Nephron progenitor cell (in vitro differentiated cells): ENCODE measurements at places on chromosomes 7 and 10.

DNA sequence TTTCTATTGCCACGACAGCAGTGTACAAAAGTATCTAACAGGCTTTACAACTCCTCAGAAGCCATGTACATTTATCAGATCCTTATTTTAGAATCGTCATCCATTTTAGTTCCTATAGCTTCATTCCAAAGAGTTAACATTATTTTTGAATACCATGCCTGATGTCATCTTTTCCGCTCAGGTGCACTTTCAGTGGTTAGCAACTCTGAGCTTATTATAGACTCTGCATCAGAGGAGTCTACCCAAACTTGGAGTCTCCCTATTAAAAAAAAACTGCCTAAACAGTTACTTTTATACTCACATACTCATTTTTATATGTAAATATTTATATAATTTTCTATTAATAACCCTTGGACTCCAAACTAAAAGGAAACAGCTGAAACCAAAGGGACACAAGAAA is 31.6 kb upstream of the PRSS37 start:
- no peak for DNase-seq
- H3K27ac ChIP-seq = no peak overlapping the region
- no peak overlapping the region for H3K4me3 ChIP-seq
- peaks cover 3% of the 10 kb centered on the region for H3K27me3 ChIP-seq

DNA sequence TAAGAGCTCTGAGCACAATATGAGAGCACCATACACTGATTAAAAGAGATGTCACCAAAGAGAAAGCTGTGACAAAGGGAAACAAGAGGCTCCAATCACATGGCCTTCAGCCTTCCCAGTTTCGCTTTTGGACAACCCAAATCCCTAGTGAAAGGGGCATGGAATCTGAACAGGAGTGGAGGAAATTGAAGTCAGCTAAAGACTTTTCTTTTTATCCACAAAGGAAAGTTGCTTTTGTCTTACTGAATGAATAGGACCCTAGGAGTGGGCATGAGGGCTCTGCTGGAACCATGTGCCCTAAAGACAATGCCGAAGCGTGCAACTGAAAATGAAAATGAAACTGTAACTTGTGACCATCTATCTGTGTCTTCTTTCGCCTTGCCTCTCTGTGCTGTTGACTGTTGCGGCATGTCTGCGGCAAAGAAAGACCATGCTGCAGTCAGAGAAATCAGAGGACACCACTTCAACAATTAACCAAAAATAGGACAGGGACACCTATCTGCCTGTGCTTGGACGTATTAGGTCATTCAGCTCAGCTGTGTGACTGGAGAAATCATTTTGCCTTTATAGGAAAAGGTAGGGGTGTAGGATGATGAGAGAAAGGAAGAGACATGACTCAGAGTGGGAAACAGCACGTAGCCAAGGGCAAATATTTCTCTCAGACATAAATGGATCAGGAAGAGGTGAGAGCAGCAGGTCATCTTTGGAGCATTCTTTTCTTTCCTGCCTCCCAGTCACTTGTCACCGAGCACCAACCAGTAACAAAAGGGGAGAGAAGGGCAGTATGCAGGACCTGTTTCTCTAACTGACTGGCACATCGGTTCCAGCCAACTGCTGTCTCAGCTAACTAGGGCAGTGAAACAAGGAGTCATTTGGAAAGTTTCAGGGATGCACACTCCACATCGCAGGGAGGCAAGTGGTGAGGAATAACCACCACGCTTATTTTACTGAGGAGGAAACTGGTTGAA is 12.3 kb downstream of the CAV2 start:
- H3K4me1 ChIP-seq = no peaks in the 10 kb centered on the region
- H3K27ac ChIP-seq = no peak overlapping the region
- H3K36me3 ChIP-seq = no peaks in the 10 kb centered on the region
- H3K4me3 ChIP-seq = no peak overlapping the region
- peaks cover 35% of the 10 kb centered on the region for H3K27me3 ChIP-seq

DNA sequence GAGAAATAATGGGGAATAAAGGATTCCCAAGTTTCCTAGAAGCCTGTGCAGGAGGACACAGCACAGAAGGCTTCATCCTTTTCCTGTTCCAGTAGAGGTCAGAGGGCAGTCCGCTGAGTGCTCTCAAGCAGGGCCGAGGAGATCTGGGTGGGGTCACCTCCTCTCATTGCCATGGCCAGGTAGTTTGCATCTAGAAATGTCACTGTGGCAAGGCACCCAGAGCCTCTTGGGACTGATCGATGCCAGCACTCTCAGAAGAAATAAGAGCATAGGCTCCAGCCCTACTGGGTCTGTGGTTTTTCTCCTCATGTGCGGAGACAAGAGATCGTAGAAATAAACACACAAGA is 7.9 kb downstream of the NUB1 start:
- H3K27ac ChIP-seq = no peak overlapping the region
- peaks cover 16% of the 10 kb centered on the region for H3K4me1 ChIP-seq
- H3K36me3 ChIP-seq = peaks cover 43% of the 10 kb centered on the region
- H3K4me3 ChIP-seq = no peak overlapping the region

GRCh38 chr7:47577321-47577919 is 4.5 kb downstream of the TNS3 start:
- peaks cover 82% of the 10 kb centered on the region for H3K4me1 ChIP-seq
- DNase-seq = no peak
- peaks cover 7% of the 10 kb centered on the region for H3K27me3 ChIP-seq
- peak overlapping the region; percentile 32 for H3K27ac ChIP-seq

GRCh38 chr7:28778786-28779185 is 179.3 kb downstream of the TRIL start:
- H3K4me1 ChIP-seq = peaks cover 62% of the 10 kb centered on the region
- no peak overlapping the region for H3K27ac ChIP-seq
- DNase-seq = no peak
- peaks cover 9% of the 10 kb centered on the region for H3K36me3 ChIP-seq

DNA sequence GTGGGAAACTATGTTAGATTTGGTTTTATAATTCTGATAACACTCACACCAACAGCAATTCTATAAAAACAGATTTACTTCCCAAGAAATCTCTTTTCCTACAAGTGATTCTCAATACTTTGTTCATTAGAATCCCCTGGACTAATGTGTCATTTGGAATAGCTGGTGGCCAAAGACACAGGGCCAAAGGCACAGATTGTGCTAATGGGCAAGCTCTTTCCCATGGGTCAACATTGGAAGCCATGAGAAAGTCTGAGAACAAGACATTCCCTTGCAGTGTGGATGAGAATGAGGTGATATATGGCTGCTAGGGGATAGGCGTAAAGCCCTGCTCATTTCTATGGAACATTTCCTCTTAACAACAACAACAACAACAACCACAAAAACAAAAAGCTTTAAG is 153.8 kb downstream of the AMPH start:
- H3K27ac ChIP-seq = no peak overlapping the region
- H3K4me3 ChIP-seq = no peak overlapping the region
- H3K4me1 ChIP-seq = peaks cover 5% of the 10 kb centered on the region
- peaks cover 6% of the 10 kb centered on the region for H3K36me3 ChIP-seq
- DNase-seq = no peak

- no peaks in the 10 kb centered on the region for H3K36me3 ChIP-seq
- peaks cover 7% of the 10 kb centered on the region for H3K27me3 ChIP-seq
- H3K4me1 ChIP-seq = no peaks in the 10 kb centered on the region
- no peak overlapping the region for H3K27ac ChIP-seq
Measured at GRCh38 chr10:128967980-128968756, 498.9 kb upstream of the MGMT start.

- no peak overlapping the region for H3K27ac ChIP-seq
- H3K4me3 ChIP-seq = no peak overlapping the region
- H3K4me1 ChIP-seq = peaks cover 46% of the 10 kb centered on the region
Measured at GRCh38 chr7:44286618-44287487, 38.5 kb downstream of the CAMK2B start.

GRCh38 chr7:71905821-71906220 is 506.3 kb downstream of the CALN1 start:
- DNase-seq = no peak
- no peaks in the 10 kb centered on the region for H3K4me1 ChIP-seq
- H3K27me3 ChIP-seq = peaks cover 8% of the 10 kb centered on the region
- peak overlapping the region; percentile 44 for H3K27ac ChIP-seq
- H3K36me3 ChIP-seq = no peaks in the 10 kb centered on the region
- H3K4me3 ChIP-seq = no peak overlapping the region

GRCh38 chr10:11015446-11015934 is 2.2 kb upstream of the CELF2 start:
- H3K4me1 ChIP-seq = peaks cover 36% of the 10 kb centered on the region
- H3K4me3 ChIP-seq = no peak overlapping the region
- no peak overlapping the region for H3K27ac ChIP-seq
- no peaks in the 10 kb centered on the region for H3K36me3 ChIP-seq

- H3K4me1 ChIP-seq = no peaks in the 10 kb centered on the region
- no peaks in the 10 kb centered on the region for H3K27me3 ChIP-seq
- DNase-seq = no peak
- no peak overlapping the region for H3K27ac ChIP-seq
- no peak overlapping the region for H3K4me3 ChIP-seq
Measured at GRCh38 chr7:43790834-43791233, 32.4 kb downstream of the BLVRA start.

DNA sequence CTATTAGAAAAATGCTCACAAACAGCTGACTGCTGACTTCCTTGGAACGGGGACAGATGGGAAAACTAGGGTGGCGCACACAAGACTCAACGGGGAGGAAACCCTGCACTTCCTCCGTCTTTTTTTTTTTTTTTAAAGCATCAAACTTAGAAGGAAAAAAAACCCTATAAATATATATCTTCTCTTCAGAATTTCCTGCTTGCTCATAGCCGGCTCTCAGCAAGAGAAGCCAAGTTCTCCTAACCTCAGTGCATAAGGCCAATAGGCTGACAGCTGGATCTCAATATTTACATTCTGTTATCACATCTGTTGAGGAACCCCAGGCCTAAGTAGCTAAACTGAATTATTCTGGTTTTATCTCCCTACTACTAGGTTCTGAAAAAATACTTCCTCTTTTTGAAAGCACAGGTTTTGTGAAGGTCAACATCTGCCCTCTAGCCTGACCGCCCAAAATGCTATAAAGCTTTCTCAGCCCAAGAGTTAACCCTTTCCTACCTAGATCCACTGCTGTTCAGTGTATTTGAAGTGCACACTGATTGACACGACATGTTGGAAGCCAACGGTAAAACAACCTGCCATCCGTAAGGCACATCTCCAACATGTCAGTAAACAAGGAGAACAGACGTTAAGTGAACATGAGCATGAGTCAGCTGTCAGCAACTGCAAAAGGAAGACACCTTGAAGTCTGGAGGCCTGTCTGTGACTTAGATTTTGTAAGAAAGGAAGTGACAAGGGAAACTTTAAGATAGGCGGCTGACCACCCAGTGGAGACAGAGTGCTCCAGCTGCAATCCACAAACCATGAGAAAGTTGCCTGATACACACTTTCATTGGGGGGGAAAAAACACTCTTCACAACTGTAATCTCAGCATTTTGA is 83.8 kb downstream of the EBLN1 start:
- H3K27me3 ChIP-seq = no peaks in the 10 kb centered on the region
- peaks cover 41% of the 10 kb centered on the region for H3K4me1 ChIP-seq
- no peak overlapping the region for H3K4me3 ChIP-seq
- H3K27ac ChIP-seq = no peak overlapping the region
- H3K36me3 ChIP-seq = peaks cover 8% of the 10 kb centered on the region
- no peak for DNase-seq

- no peak for DNase-seq
- H3K27me3 ChIP-seq = peaks cover 6% of the 10 kb centered on the region
- H3K36me3 ChIP-seq = peaks cover 6% of the 10 kb centered on the region
- peak overlapping the region; percentile 88 for H3K27ac ChIP-seq
- H3K4me1 ChIP-seq = peaks cover 34% of the 10 kb centered on the region
Measured at GRCh38 chr7:73737491-73738219, 947 bp downstream of the ABHD11 start.

GRCh38 chr7:80647436-80647835 is 9.0 kb downstream of the CD36 start:
- DNase-seq = no peak
- no peak overlapping the region for H3K27ac ChIP-seq
- H3K4me3 ChIP-seq = no peak overlapping the region

DNA sequence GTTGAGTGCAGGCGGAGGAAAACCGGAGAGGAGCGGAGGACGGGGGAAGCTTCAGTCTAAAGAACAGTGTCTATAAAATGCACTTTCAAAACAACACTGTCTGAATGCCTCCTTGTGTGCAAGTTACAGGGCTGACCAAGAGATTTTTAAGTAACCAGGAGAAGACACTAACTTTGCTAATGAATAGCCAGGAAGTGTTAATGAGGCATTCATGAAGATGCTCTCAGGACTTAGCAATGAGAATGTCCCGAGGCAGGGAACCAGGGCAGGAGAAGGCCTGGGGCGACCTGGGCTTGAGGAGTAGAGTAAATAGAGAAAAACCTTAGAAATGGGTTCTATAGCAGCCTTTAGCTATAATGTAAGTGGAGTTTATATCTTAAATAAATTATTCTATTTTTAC is 312.1 kb downstream of the SKIDA1 start:
- peaks cover 10% of the 10 kb centered on the region for H3K4me1 ChIP-seq
- peaks cover under 1% of the 10 kb centered on the region for H3K36me3 ChIP-seq
- DNase-seq = no peak
- no peak overlapping the region for H3K4me3 ChIP-seq
